ENCODE measurements at places on chromosomes 11 and 22. TPM values are rescaled to one million over a fixed set of nuclear protein-coding genes. Genes with fewer than 3 reads are reported as not detected.

Gene MLC1
- total RNA-seq: not detected

Gene CASP12
- total RNA-seq: not detected

Gene PANX2
- 0.59 TPM for total RNA-seq

Gene CCDC87
- 0.39 TPM for total RNA-seq

Gene SCO2
- 1.1 TPM for total RNA-seq

Gene KRTAP5-2
- total RNA-seq: not detected

Gene WT1
- not detected for total RNA-seq

Gene DDTL
- total RNA-seq: 4.1 TPM

Gene GAL3ST1
- 0.46 TPM for total RNA-seq

Gene SMIM35
- 4.5 TPM for total RNA-seq

Gene TMEM258
- total RNA-seq: 65.8 TPM

Gene CCDC188
- total RNA-seq: not detected

Gene ACR
- not detected for total RNA-seq

Gene SCN3B
- not detected for total RNA-seq

Gene FZD4
- 0.15 TPM for total RNA-seq

Gene CHST1
- total RNA-seq: not detected

Gene SLC22A24
- total RNA-seq: not detected

Gene ABCC8
- total RNA-seq: 1.1 TPM

Gene MICALL1
- total RNA-seq: 34.9 TPM

Gene CTSW
- 1.3 TPM for total RNA-seq
